Right cardiac atrium (tissue), 5 donors: ENCODE measurements at places on chromosomes 3 and 15.

GRCh38 chr3:37920156-37920699 is 58.5 kb downstream of the CTDSPL start:
- no peak for DNase-seq

DNA sequence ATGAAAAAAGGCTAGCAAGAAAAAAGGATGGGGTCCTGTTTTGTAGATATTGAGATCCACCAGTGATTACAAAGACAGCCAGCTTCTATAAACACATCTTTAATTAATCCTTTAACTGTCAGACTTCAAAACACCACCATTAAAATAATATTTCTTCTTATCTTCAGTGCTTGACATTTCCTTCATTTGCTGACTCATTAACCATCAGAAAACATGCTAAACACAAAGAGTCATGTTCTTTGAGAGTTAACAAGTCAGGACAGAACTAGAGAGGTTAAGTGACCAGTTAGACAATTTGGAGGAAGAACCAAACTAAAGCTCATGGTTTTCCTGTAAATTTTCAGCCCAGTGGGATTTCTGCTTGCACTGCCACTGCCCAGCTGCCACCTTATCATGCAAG is 111.4 kb downstream of the MEIS2 start:
- DNase-seq = no peak

DNA sequence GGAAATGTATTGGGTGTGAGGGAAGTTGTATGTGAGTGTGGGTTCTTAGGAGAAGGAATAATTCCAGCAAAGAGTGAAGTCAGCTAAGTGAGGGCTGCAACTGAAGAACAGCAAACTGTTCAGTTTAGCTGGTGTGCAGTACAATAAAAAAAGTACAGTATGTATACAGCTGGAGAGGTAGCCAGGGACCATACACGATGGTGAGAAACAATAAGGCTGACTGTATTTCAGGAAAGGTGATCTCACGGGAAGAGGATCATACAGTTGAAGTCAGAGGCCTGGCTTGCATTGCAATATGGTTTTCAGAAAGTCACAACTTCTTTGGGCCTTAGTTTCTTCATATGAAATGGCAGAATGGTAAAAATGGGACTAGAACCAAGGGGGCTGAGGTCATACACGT is 222.4 kb downstream of the NEK10 start:
- DNase-seq = no peak

GRCh38 chr3:196883361-196883760 is 15.6 kb downstream of the SENP5 start:
- DNase-seq = no peak

DNA sequence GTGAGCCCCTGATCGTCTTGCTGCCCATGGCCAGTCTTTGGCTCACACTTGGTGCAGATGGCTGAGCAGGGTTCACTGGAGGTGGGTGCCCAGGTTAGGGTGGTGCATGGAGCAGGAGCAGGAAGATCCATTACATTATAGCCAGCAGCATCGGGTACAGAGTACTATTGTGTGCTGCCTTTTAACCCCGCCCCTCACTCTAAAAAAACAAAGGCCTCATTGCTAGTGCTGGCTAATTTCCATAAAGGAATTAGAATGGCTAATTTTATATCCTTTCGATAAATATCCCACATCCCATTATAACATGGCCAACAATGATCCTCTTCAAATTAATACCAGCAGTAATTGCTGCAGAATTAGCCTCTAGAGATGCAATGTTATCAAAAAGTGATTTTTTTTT is 45.8 kb upstream of the PPP4R2 start:
- DNase-seq = no peak

DNA sequence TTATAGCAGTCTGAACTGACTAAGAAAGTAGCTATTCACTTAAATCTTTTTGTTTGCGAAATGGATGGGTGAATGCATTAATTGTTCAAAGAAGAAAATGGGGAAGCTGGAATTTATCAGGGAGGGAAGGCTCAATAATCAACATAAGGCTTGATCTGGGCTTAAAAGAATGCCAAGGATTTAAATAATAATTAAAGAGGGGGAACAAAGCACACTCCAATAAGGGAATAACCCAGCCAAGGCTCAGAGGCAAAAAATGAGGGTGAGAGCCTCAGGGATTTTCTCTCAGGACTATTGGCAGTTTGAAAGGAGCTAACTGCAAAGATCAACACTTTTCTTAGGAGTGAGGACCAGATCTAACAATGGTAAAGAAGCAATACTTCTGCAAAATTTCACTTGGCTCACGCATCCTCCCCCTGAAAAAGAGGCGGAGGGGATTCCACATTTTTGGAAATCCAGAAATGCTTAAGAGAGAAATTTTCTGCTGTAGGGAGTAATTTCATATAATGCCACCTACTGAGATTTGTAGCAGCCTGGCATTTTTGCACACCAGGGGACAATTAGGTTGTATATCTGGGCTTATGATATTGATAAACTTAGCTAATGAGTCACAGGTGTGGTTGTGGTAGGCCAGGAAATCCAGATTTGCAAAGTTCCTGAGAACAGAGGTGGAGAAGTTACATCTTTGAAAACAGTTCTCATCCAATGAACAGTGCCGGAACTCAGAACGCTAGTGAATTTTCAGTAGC is 405.1 kb downstream of the TUSC7 start:
- DNase-seq = no peak

GRCh38 chr15:83410532-83410931 is 36.6 kb upstream of the SH3GL3 start:
- DNase-seq = no peak

GRCh38 chr15:101852356-101852755 is 40.4 kb downstream of the OR4F15 start:
- DNase-seq = no peak

DNA sequence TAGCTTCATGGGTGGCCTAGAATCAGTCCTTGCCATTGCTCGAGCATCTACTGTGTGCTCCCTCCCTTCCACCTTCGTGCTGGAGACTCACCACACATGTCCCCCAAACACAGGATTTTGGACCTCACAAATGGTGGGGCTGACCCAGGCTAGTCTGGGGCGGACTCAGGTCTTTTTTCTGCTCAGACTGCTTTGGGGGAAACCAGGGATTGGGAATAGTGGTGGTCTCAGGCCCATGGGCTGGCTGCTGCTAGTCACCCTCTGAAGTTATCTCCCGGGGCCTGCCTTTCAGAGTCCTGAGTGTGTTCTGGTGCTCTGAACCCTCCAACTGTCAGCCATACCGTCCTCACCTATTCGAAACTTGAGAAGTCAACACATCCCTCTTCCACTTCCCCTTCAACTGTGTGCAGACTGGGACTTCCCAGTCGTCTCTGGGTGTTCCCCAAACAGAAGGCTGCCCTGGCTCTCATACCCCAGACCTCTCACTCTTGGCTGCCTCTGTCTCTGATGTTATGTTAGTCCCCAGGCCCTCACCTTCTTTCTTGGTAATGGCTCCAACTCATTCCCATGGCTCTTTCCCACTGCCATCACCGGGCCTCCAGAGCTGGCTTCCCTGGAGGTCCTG is 46.0 kb downstream of the PPCDC start:
- no peak for DNase-seq

- DNase-seq = no peak
Measured at GRCh38 chr3:143328451-143328850, 208.9 kb downstream of the CHST2 start.

DNA sequence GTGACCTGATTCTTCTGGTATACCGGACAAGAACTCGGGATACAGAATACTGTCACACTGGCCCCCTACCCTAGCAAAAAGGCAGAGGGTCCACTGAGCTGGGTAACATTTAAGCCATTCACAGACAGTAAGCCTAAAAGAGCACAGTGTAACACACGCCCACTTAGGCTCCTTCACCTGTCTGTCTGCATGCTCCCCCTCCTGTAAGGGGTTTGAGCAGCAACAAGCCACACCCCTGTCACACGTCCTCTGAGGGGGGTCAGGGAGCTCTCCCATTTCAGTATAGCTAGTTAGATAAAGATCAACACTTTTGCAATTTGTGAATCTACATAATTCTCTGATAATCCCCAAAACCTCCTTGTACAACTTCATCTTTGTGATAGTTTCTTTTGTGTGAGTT is 586.3 kb upstream of the LMCD1 start:
- DNase-seq = no peak

GRCh38 chr3:57959423-57960173 is 48.6 kb upstream of the FLNB start:
- DNase-seq = no peak

GRCh38 chr3:16370503-16370871 is 105.5 kb downstream of the OXNAD1 start:
- DNase-seq = no peak

- DNase-seq = no peak
Measured at GRCh38 chr3:98977520-98977919, 76.0 kb upstream of the DCBLD2 start.

DNA sequence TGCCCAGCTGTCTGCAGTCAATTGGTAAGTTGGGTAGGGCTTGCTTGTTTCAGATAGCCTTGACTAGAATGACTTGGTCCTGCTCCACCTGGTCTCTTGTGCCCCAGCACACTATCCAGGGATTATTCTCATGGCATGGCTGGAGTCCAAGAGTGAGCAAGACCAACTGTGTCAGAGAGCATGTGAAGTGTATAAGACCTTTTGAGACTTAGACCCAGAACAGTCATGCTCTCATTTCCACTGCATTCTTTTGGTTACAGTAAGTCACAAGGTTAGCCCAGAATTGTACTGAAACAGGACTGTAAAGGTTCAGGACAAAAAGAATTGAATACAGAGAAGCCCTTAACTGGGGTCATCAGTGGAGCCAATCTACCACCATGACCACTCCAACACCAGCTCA is 650.8 kb upstream of the ADAMTS9 start:
- DNase-seq = no peak

DNA sequence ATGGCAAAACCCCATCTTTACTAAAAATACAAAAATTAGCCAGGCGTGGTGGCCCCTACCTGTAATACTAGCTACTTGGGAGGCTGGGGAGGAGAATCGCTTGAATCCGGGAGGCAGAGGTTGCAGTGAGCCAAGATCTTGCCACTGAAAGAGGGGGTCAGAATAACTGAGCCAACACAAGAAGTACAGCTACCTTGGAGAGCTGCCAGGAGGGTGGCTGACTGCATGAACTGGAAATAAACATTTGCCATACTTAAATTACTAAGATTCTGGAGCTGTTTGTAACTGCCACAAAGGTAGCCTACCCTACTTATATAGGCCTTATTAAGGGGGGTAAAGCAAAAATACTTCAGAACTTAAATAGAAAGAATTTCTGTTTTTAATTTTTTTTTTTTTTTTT is 15.4 kb upstream of the PIK3CB start:
- no peak for DNase-seq

DNA sequence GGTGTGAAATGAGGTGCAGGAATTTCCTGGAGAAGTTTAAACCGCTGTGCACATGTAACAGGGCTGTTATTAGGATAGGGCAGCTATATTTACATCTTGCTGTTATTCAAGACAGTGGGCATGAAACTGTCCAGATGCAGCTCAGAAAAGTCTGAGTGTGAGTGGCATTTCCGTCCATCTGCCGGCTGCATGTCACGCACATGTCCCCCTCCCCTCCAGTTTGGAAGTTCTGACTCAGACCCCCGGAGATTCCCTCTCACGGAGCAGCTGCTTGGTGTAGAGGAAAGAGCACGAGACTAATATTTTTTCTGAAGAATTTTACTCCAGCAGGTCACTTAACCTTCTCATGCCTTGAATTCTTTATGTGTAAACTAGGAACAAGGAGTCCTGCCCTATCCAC is 69.8 kb downstream of the FEM1B start:
- no peak for DNase-seq

DNA sequence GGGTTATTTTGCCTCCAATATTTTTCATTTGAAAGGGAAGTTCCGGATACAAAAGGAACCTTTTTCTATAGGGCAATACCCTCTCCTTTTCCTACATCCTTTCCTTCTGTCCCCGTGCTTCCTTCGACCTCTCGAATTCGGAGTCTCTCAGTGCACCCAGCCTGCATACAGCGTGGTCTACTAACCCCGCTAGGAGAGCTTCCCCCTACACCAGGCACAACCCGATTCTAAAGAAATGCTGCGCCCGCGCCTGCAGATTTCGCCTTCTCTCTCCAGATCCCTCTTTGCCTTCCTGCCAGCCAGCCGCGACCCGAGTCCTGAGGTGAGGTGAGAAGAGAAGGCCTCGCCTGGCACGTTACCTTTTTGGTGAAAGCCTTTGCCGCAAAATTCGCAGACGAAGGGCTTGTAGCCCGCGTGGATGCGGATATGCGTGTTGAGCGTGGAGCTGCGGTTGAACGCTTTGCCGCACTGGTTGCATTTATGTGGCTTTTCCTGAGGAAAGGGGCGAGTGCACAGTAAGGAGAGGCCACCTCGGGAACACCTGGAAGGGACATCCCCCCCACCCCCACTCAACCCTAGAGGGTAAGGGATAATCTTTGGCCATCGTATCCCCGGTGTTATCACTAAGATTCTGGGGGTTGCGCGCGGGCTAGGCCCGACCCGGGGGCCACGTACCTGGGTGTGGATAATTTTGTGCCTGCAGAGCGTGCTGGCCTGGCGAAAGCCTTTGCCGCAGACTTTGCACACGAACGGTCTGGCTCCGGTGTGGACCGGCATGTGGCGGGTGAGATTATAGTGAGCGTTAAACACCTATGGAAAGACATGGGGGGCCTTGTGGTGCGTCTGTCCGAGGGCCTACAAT is 2.3 kb downstream of the FEZF2 start:
- no peak for DNase-seq

- no peak for DNase-seq
Measured at GRCh38 chr3:114504941-114505628, 211.3 kb downstream of the TIGIT start.

DNA sequence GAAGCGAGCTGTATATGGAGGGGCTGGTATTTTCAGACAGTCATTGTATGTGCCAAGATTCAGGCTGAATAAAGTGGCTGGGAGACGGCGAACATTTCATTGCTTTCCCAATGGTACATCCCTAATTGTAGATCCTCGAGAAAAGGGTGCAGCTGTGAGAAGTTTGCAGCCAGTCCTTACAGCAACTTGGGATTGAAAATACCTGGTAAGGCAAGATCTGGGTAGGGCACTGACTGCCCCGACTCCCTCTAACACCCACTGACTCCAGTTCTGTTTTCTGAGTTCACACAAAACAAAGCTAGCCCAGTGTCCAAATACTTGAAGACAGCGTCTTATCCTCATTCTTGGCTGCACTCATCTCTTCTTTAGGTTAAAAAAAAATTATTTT is 63.7 kb downstream of the EDEM1 start:
- no peak for DNase-seq

DNA sequence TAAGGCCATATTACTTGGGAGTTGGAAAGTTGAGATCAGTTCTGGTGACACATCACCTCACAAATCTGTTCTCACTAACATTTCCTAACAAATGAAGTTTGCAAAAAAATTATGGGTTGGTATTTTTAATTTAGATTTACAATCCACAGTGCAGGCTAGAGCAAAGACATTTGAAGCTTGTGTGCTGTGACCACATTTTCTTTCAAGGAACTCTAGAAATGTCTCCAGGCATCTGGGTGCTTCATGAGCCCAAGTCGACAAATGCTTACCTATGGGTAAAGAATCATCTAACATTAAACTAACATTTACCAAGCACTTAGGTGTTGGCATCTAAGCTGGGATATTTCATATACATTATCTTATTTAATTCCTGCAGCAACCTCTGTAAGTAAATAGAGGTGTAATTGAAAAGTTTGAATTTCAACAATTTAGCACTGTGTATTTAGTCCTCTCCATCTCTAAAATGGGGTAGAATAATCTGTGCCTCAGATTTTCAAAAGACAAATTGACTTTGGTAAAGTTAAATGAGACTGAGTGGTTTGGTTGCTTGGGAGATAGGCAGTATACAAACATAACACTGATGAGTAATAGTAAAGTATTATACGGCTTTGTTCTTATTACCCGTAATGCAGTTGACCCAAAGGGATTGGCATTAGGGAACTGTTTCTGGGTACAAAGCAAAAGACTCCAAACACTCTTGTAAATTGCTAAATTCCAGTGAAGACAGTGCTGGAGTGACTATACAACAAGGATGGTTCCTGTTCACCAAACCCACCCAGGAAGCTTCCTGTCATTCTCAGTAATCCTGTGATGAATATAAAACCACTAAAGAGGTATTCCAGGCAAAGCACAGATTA is 162.5 kb downstream of the TPRG1 start:
- DNase-seq = no peak
